ENCODE measurements at places on chromosomes 5 and 9.
A peak's percentile ranks its signal among the peaks of the same experiment; 100 is the strongest.

DNA sequence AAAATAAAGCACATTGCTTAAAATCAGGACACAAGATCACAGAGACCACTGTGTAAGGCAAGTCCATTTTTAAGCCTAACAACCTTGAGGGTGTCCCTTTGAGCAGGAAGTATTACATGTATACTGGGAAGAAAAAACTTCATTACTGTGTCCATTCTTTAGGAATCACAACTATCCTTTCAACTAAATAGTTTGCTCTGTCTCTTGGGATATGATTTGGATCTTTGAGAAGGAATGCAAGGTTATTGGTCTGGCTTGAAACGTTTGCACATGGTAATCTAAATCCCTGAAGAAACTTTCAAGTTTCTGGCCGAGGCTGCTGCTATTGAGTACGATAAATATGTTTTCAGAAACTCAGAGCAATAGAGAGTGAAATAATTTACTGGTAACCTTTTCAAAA lies 923.0 kb upstream of the SEMA6A start:
- DNase-seq, result no peak

DNA sequence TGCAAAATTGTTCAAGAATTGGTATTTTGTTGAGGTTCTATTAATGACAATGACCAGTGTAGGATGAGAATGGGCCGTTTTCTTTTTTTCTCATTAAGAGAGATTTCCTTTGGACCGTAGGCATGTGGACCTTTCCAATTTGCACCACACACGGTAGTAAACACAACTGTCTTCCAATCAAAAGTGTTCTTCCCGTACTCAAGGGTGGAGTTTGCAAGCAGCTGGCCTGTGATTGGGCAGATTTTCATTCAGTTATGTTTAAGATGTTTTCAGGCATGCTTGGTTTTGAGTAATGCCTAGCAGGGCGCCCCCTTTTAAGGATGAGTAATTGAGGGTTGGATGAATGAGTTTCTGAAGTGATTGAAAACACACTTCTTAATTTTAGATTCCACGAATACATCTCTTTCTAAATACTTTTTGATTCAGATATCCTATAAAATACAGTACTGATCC lies 2.5 kb downstream of the KDM3B start:
- DNase-seq, result peak; percentile 43

DNA sequence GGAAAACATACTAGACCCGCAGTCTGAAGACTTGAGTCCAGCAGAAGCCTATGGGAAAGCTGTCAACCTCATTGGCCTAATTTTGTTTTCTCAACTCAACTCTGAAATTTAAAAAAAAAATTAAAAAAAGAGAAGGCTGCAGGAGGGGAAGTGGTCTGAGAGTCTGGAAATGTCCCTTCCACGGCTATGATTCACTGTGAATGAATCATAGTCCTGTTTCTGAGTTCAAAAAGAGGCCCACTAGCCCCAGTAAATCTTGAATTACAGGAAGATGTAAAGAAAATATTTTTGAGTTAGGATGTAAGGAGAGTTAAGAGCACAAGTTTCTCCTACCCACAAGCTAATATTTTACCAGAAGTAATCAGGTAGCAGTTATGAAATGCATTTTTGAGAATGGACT lies 565.5 kb upstream of the DMAC1 start:
- DNase-seq, result no peak

- DNase-seq, result no peak
Measured at GRCh38 chr9:90141723-90142122, 500.9 kb downstream of the DIRAS2 start.

DNA sequence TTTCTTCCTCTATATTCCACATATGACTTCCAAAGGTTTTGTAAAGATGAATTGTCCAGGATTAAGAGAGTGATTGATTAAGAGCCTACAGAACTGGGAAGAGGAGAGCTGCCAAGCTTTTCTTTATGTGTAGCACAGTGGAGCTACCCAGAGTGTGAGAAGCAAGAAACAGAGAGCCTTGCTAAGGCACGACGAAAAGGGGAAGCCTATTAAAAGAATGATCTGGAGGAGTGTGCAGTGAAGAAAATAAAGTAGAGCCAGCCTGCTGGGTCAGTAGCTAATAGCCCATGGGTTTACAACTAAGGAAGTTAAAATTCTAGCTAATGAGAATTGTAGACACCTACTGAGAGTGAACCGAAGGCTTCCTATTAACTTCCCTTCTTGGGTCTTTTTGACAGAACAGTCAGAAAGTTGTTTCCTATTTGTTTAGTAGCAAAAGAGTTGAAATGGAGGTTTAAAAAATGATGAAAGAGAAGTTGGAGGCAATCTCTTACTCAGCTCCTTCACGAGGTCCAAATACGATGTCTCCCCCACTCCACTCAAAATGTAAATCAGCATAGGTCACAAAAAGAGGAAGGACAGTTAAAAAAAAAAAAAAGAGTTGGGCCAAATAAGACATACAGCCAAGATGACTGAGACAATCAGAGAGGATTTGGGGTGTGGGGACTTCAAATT lies 957 bp upstream of the PRR16 start:
- no peak for DNase-seq

DNA sequence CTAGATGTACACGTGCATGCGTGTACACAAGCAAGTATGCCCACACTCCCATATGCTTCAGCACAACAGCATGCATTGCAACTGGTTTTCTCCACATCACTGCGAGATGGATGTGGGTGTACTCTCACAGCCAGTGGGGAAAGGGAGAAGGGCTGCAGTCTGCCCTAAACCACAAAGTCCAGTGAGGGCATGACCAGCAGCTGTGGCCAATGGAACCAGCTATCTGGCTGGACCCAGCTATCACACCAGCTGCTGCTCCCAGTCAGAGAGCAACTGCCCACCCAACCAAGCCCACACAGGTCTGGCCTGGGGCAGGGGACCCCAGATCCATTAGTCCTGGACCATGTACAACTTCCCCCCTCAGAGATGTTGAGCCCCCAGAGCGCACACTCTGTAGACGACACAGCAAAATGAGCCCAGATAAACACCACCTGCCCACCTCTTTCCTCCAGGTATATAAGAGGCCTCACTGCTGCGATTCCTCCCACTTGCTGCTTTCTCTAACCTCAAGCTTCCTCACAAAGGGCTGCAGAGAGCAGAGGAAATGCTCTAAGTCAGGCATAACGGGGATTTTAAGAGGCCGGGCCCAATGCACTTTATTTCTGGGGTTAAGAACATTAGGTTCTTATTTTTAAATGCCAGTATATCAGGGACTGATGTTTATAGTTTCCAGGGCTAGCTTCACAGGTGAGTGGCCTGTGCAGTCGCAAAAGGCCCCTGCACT lies 39.0 kb downstream of the SHB start:
- no peak for DNase-seq

GRCh38 chr9:114518120-114518519 lies 12.8 kb upstream of the WHRN start:
- DNase-seq, result no peak

GRCh38 chr5:37247036-37247435 lies 2.1 kb downstream of the CPLANE1 start:
- no peak for DNase-seq

- no peak for DNase-seq
Measured at GRCh38 chr5:111805071-111805470, 48.1 kb upstream of the NREP start.

GRCh38 chr9:36492865-36493264 lies 79.8 kb upstream of the MELK start:
- no peak for DNase-seq

- no peak for DNase-seq
Measured at GRCh38 chr5:8726383-8727036, 819.4 kb downstream of the SEMA5A start.

GRCh38 chr5:129652349-129653056 lies 95.4 kb upstream of the MINAR2 start:
- DNase-seq, result no peak

DNA sequence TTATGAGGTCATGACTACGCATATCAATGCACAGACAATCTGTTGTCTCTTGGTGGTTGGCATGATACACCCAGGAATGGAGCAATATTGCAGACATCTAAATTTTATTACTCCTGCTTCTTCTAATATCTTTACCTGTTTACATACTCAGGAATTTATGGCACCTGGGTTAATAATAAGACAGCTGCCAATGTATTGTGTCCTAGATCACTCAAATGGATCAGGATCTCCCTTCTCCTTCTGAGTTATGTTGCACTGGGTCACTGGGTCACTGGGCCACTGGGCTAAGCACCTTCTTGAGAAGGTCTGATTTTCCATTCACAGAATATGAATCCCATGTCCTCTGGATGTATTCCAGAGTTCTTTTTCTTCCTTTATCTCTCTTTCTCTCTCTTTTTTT lies 41.8 kb downstream of the CCL28 start:
- DNase-seq, result no peak

DNA sequence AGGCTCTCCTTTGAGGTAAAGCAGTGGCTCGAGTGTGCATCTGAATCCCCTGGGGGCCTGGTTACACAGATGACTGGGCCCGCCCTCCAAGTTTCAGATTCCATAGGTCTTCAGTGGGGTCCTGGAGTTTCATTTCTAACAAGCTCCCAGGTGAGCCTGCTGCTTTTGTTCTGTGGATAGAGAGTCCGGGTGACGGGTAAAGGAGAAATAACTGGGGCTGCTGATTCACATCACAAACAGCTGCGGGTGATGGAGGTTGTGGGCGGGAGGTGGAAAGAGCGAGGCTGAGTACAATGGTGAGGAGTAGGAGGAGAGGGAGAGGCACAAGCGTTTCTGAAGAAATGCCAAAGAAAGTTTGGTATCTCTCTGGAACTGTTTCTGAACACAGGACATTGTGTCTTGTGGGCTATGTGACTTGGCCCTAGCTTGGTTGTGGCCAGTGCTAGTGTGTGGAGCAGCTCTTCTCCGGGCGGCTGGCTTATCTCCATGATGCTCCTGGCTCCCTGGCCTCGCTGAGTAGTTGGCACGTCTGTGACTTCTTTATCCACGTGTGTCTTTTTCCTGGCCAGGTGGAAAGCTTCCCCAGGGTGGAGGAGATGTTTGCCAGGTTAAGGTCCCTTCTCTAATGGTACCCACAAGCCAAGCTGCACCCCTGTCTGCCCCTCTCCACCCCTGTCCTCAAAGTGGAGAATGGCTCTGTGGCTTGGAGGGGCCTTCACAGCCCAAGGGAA lies 61.7 kb downstream of the HSPA4 start:
- no peak for DNase-seq

DNA sequence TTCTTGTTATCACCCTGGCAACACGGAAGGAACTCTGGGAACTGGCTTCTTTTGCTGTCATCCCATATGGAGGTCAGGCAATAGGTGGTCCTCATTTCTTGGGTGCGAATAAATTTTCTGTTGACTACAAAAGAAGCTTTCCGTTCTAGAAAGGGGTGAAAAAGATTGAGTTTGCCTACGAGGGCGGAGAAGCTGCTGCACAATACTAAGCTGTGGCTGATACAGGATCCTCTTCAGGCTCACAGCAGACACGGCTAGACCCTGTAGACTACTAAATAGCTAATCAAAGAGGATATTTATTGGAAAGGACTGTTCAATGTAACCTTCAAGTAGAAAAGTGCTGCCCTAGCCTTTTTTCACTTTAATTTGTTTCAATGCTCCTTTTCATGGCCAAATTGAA lies 58.1 kb downstream of the TJP2 start:
- DNase-seq, result no peak

DNA sequence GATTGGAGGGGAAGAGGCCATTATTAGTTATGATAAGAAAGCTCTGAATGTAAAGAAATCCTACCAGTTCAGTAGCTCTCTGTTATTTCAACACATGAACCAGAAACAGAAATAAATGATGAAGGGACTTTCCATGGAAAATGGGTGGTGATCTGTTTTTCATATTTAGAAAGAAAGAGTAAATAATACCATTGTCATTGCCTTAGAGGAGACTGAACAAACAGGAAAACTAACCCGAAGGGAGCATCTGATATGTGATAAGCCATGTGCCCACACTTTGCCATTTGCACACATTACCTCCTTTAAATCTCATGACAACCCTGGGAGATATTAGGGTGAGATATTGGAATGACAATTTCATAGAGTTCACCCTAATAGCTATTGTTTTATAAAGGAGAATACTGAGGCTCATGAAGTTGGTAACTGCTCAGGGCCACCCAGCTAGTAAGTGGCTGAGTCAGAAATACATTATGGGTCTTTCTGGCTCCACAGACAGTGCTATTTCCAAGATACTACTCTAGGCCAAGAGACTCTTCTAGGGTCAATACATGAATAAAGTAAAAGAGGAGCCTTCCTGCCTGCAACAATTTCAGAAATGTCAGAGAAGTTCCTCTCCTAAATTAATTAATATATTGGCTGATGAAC lies 111.0 kb upstream of the SLIT3 start:
- DNase-seq, result no peak

- DNase-seq, result no peak
Measured at GRCh38 chr5:73094415-73094814, 26.0 kb upstream of the TMEM171 start.

GRCh38 chr5:133714161-133714915 lies 102.0 kb upstream of the FSTL4 start:
- no peak for DNase-seq

DNA sequence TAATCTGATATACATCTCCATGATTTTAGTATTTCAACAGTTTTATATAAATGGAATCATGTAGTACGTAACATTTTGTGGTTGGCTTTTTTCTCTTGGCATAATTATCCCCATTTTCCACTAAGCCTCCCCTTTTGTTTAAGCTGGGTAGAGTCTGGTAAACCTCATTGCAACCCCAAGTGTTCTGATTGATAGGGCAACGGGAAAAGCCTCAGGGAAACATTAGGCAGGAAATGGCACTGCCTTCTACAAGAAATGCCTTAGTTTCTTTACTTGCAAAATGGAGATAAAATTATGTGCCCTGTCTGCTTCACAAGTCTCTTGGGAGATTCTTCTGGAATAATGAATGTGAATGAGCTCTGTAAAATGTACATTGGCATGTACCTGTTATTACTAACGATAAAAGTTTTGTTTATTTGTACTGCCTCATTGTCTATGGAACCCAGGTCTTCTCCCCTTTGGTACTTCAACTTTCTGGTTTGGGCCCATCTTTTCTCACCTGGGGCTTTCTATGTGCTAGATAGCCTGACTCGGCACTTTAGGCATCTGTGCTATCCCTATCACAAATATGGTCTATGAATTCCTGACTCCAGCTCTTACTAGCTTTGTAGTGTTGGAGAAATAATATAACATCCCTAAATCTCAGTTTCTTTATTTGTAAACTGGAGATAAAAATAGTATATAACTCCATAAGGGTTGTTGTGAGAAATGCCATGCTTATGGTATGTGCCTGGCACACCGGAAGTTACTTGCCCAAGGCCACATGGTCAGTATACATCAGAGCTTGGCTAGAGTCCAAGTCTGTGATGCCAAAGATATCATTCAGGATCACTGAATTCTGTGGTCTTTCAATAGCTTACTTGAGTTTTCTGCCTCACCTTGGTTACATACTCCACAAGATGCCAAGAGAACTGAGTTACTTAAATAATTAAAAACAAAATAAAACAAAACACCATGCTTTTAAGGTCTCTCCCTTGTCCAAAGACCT lies 48.2 kb upstream of the ZNF169 start:
- DNase-seq, result no peak

DNA sequence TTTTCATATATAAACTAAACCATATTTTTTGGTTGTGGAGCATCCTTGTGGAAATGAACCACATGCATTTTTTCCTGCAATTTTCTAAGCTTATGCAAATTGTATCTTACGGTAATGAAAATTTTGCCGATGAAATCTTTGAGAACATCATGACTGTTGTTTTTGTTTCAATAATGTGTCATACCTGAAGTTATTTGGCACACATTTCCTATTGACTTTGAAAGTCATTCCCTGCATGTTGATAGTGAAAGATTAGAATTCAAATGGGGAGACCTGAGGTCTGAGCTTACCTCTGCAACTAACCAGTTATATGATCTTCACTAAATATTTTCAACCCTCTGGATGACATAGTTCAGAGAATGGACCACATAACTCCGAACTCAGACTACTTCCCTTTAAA lies 88.5 kb downstream of the PRR16 start:
- no peak for DNase-seq

All from effector memory CD8-positive, alpha-beta T cell (primary cell).